ENCODE measurements at places on chromosomes 4 and X.

- DNase-seq = peak; percentile 89
Observed at GRCh38 chr4:11748164-11748872, 319.6 kb upstream of the HS3ST1 start.

GRCh38 chrX:27860337-27860736, 52.5 kb downstream of the MAGEB10 start:
- no peak for DNase-seq

DNA sequence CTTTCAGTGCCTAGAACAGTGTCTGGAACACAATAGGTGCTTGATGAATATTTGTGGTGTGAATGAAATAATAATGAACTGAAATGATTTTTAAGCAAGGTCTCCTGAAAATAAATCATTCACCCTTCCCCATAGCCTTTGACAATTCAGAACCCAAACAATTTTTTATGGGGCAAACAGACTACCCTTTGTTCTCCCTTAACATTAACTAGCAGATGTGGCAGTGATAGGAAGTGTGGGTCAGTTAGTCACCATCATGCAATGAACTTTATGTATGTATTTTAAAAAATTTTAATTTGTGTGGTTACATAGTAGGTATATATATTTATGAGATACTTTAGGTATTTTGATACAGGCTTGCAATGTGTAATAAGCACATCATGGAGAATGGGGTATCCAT, 27.2 kb upstream of the CD40LG start:
- no peak for DNase-seq

DNA sequence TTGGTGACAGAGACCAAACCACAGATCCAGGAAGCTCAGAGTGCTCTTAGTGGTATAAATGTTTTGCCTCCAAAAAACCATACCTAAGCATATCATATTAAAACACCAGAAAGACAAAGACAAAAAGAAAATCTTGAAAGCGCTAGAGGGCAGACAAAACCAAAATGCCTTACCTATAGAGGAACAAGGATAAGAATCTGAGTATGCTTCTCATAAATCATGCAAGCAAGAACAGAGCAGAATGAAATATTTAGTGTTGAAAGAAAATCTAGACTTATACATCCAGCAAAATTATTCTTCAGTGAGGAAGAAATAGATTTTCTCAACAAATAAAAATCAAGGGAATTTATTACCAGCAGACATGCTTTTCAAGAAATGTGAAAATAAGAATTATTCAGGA, 941.0 kb upstream of the INTU start:
- DNase-seq = no peak
